Common myeloid progenitor, CD34-positive (primary cell): ENCODE measurements at places on chromosomes 12 and 14.

DNA sequence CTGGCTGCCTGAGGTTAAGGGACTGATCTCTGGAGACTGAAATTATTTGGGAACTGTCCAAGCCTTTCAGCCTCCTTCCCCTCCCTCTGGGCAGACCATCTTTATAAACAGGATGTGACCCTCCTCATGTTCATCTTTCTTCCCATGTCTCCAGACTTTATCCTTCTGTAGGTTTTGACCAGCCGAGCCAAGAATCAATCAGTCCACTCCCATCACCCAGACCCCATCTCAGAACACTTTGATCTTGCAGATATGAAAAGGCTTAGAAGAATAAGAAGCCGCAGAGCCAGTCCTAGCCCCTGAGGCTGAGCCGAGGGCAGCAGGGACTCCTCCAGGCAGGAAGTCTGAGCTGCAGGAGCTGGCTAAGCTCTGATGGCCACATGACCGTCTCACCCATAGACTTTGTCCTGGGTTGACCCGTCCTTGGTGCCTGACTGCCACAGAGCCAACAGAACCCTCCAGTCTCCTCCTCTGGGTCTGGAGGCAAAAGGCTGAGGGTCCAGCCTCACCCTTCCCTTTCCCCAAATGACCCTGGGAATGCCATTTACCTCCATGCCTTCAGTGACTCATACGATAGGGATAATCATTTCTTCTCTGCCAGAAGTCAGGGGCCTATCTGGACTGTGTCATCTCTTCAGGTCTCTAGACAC, 1.6 kb downstream of the KRT71 start:
- no peak for DNase-seq

GRCh38 chr12:87112571-87113345, 856.6 kb upstream of the MGAT4C start:
- DNase-seq = no peak

DNA sequence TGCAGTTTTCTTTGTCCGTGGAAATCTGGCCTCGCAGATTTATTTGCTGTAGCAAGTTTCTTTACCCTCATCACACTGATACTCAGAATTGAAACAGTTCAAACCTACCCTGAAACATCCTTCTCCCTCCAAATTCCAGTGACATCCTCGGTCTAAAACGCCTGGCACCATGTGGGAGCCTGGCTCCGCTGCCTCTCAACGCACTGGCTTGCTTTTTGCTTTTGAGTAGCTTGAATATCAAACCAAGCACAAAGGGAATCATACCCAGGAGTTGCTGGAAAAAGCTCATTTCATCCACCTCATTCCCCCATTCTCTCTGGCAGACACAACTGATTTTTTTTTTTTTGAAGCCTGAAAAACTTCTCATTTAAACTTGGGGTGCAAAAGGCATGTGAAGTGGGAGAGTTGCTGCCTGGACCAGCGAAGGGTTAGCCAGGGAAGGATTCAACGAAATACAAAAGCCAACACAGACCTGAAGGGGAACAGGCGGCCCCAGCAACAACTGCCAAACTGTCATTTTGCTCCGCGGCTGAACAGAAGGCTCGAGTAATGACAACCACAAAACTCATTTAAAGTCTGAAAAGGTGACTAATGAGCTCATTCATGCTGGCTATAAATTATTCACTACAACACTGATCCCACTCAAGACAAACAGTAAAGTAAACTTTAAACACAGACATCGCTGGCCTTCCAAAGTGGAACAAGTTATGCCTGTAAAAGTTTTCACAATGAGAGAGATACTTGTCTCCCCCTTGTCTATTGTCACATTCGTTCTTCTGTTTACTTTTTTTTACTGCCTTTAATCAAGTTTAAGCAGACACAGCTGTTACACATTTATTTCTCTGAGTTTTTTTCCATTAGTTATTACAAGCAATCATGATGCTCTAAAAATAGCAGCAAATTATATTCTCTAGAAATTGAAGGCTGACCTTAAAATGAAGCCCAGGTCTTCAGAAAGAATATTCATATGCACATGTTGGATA, 12.5 kb upstream of the FOXN3 start:
- DNase-seq = peak; percentile 35

- no peak for DNase-seq
Measured at GRCh38 chr14:31994391-31995033, 82.6 kb upstream of the ARHGAP5 start.

DNA sequence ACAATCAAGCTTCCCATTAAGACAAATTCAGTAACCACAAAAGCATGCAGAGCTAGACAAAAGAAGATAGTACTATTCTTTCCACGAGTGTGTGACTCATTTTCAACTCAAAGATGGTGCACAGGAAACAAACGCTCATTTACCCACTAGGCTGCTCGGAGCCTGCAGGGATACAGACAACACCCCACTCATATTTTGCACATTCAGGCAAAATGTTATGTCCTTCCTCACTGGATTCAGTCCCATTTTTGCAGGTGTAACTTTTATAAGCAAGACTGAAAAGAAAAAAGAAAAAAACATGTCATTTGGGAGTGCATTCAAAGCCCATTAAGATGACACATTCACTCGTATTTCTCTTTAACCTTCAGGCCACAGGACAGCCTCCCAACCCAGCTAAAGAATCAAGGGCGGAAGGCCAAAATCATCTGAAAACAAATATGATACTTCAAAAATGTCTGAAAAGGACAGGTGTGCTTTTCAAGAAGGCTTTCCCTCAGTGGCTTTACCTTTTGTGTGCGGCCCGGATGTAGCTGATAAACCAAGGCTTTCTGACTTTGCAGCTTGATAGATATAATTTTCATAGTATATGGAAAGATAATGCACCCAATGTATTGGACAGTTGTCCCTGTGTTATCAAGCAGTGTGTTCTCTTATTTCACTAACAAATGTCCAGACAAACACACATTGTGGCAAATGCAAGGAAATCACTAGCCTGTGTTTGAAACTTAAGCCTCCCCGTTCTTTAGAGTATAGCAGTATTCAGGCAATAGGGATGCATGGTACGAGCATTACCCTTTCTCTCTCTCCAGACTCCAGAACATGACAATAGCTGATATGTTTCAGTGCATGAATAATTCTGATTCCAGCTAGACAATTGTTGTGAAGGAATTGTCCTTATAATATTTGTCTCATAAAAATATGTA, 147.8 kb upstream of the KRR1 start:
- DNase-seq = no peak

DNA sequence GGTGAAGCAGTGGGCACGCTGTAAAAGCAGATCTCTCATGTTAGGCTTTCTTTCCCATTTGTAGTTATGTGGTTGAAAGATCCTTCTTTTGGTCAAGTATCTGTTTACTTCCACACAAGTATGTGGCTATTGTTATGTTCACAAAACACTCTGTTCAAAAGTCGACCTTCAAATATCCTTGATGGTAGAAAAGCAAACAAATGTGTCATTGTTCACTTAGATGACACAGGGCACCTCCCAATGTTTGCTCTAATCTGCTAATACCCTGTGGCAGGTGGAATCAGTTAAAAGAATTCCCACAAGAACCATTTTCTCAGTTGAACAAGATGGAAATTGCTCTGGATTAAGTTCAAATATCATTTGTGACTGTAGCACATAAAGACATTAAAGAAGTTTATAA, 43.6 kb upstream of the NAA30 start:
- DNase-seq = no peak

DNA sequence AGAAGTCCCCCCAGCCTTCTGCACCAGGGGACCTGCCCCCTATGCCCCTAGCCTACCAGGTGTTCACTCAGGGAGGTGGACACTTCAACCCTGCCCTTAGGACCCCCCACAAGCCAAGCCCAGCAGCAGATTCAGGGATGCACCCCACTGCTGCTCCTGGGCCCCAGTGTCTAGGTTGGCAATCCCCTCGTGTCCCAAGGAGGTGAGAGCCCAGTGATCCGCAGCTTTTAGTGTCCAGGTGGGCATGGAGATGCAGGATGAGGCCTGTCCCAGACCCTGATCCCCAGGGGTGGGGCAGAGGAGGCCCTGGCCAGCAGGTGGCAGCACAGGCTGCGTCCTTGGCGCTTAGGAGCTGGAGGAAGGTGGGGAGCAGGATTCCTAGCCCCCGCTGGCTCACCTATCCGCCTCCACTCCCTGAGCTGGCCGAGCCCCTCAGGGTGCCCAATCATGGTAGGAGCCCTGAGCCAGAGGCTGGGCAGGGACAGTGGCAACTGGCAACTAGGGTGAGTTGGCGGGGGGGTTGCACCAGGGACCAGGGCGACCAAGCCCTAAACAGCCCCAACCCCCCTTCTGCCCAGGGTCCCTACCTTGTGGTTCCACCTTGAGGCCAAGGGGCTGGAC, 4.1 kb downstream of the CKB start:
- DNase-seq = peak; percentile 55

GRCh38 chr12:40157336-40157735, 51.5 kb upstream of the SLC2A13 start:
- DNase-seq = no peak

- no peak for DNase-seq
Measured at GRCh38 chr14:32367516-32367915, 38.4 kb downstream of the AKAP6 start.

GRCh38 chr12:27607591-27607990, 83.6 kb downstream of the PPFIBP1 start:
- DNase-seq = no peak

DNA sequence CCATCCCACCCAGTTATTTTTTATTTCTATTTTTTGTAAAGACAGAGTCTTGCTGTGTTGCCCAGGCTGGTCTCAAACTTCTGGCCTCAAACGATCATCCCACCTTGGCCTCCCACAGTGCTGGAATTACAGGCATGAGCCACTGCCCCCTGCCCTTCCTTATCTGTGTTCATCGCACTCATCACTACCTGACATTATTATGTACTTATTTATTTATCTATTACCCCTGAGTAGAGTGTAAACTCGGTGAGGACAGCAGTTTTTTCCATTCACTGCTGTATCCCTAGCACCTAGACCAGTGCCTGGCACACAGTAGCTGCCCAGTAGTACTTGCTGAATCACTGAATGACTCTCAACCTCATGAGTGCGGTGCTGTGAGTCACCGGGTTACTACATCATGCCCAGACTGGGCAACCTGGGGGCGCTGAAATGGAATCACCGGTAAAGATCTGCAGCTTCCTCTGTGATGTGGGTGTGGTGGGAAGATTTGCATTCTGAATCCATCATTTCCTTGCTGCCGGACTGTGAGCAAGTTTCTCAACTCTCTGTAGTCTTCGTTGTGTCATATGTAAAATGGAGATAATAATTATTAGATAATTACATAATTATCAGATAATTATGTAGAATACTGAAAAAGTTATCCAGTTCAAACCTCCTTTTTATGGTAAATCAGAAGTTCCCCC, 81.9 kb upstream of the USP44 start:
- DNase-seq = peak; percentile 8

DNA sequence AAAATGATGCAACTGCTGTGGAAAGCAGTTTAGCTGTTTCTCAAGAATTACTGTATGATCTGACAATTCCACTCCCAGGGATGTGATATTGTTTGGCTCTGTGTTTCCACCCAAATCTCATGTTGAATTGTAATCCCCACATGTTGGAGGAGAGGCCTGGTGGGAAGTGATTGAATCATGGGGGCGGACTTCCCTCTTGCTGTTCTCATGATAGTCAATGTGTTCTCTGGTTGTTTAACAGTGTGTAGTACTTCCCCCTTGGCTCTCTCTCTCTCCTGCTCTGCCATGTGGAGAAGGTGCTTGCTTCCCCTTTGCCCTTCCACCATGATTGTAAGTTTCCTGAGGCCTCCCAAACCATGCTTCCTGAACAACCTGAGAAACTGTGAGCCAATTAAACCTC, 93.4 kb upstream of the CPM start:
- DNase-seq = no peak

DNA sequence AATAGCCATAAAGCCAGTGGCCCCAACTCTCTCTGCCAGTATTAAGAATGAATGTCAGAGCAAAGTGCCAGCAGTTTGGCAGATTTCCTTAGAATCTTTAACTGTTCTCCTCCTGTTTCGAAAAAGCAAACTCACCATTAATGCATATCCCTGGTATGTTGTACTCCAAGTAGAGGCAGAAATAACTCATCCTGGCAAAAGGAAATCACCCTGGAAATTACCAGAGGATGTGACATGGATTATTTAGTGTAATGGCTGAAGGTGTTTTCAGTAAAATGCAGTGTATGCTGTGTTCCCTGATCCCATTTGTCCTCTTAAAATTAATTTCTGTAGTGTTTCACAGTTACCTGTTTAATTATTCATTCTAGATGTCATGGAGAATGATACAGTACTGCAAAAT, 105.3 kb downstream of the PDZRN4 start:
- no peak for DNase-seq

DNA sequence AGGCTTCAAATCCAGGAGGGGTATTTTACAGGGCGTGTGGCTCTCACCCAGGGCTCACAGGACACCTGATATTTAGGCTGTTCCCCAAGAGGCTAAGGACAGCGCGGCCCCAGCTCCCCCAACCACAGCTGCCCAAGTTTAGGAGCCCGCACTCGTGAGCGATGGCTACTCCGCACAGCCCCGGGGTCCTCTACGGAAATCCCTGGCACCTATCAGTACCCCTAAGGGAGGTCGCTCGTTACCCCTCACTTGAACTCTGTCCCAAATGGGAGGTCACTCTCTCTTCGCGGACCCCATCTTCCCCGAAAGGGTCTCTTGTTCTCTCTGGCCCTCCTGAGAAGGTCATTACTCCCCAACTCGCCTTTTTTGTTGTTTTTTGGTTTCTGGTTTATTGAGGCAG, 708 bp upstream of the P2RX4 start:
- DNase-seq = no peak

DNA sequence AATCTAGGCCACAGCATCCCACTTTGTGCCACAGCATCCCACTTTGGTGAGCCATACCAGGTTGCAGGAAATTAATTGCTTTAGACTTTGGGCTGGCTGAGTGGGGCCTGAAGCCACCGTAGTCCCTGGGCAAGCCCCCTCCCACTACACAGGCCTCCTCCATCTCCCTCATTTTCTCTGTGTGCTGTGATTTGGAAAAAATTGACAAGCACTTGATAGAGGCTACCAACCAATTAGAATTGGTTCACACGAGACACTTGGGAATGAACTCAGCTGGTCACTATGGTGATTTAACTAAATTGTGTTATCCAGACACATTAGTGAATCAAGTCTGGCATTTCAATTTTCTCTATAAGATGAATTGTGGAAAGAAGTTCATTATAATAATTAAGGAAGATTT, 481.1 kb downstream of the DIO2 start:
- DNase-seq = no peak

DNA sequence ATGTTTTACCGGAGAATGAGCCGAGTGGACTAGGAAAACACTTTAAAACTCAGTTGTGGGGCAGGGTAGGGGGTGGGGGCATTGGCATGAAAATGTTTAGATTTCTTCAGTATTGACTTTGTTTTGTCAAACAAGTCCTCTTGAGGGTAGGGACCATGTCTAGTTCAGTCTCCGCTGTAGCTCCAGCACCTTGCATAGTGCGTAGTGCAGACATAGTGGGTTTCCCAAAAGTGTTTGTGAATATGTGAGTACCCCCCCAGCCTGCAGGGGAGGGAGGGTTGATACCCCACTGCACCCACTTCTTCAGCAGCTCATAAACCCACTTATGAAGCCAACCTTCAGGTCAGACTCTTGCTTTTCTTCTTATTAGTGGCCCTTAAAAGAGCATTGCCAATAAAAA, 71.4 kb downstream of the TTC9 start:
- DNase-seq = no peak

GRCh38 chr14:78383060-78383459, 212.9 kb downstream of the NRXN3 start:
- no peak for DNase-seq

GRCh38 chr12:131583090-131583712, 127.7 kb upstream of the SFSWAP start:
- no peak for DNase-seq

GRCh38 chr12:33047666-33048065, 151.1 kb upstream of the PKP2 start:
- DNase-seq = no peak

- DNase-seq = no peak
Measured at GRCh38 chr12:15001733-15002382, 29.0 kb downstream of the PDE6H start.
